A549 treated with DMSO at 1 μM for 4 hours (cell line): ENCODE measurements at places on chromosomes 2 and 18. TPM values are rescaled to one million over a fixed set of nuclear protein-coding genes. Genes with fewer than 3 reads are reported as not detected.

Gene C2orf72
- total RNA-seq = 4.6 to 8.6 TPM (median 6.5 TPM) in 5 replicates

Gene THSD7B
- total RNA-seq = not detected in 5 replicates

Gene BARD1
- total RNA-seq = 4.6 to 9.3 TPM (median 7.6 TPM) in 5 replicates

Gene GPR155
- total RNA-seq = 0.28 to 0.69 TPM (median 0.39 TPM) in 5 replicates

Gene NAT8
- not detected in 5 replicates for total RNA-seq

Gene SESTD1
- total RNA-seq = 17.6 to 26.3 TPM (median 21.5 TPM) in 5 replicates

Gene FOXI3
- total RNA-seq = not detected in 5 replicates

Gene TCF23
- not detected in 5 replicates for total RNA-seq

Gene RBKS
- 6.5 to 8.8 TPM (median 7.3 TPM) in 5 replicates for total RNA-seq

Gene SLC5A7
- total RNA-seq = not detected in 5 replicates

Gene C2orf80
- total RNA-seq = not detected in 5 replicates
